HCEC 1CT (cell line): ENCODE measurements at places on chromosomes 7 and 10.

DNA sequence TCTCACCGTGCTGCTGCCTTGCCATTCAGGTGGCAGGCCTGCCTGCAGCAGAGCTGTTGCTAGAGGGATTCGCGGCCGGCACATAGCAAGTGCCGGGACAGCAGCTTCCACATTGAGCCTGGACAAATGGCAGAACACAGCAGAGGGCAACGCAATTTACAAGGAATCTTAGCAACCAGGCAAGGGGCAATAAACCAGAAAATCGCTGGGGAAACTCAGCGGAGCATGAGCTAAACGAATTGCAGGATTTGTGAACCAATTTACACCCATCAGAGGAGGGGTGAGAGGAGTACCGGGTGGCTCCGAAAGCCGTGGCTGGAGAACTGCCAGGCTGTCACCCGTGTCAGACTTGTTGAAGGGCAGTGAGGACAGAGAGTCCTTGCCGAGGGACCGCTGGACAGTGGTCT, 58.6 kb upstream of the LOXL4 start:
- no peak for DNase-seq

- DNase-seq: no peak
These were observed 11.1 kb upstream of the ARID5B start for GRCh38 chr10:61890430-61890829.

DNA sequence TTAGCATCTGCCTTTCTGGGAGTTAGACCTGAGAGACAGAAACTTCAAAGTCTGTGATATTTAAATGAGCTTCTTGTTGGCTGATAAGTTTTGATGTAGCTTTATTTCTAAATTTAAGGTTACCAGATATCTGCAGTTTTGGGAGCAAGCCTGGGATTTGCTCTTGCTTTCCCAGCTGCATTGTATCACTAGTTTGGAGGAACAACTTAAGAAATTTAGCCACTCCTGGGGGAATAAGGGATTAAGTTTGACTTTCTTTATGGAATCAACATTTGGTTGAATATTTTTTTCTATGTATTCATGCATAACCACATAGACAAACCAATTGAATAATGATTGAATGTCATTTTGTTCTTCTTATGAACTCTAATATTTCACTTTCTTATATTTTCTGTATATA, 178.6 kb downstream of the POLR1F start:
- no peak for DNase-seq

DNA sequence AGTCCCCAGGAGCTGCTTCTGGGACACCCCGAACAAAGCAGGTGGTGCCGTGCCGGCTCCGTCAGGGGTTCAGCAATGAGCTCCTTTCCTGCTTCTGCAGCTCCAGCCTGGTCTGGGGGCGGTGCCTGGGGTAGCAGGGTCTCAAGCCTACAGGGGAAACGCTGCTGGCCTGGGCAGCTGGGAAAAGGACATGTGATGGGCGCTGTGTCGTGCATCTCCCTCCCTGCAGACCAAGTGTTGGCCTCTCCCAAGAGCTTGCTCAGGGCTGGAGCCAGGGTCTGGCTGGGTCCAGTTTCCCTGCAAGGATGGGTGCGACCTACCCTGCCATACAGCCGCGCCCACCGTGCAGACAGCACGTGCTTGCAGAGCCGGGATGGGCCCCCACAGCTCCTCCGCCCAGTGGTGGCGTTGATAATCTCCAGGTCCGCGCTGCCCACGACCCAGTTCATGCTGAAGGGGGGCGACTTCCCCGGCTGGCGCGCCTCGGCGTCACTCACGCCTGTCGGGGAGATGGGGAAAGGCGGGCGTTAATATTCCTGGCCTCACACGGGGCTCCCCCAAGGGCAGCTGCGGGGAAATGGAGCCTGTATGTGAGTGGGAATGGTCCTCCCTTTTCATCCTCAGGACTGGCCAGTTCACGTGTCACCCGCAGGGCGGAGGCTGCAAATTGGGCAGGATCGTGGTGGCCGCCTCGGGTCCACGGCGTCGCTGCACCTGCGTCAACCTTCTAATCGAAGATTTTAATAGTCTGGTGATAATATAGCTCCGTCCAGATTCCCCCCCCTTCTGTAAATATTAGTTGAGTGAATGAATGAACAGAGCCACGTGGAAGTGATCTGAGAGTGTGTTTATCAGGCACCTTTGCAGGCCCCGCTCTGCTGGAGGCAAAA, 128.6 kb downstream of the WDR37 start:
- DNase-seq: no peak

- no peak for DNase-seq
These were observed 9.8 kb downstream of the ATP6V1F start for GRCh38 chr7:128872394-128872824.

GRCh38 chr10:46520381-46520780, 36.1 kb downstream of the GPRIN2 start:
- DNase-seq: no peak

DNA sequence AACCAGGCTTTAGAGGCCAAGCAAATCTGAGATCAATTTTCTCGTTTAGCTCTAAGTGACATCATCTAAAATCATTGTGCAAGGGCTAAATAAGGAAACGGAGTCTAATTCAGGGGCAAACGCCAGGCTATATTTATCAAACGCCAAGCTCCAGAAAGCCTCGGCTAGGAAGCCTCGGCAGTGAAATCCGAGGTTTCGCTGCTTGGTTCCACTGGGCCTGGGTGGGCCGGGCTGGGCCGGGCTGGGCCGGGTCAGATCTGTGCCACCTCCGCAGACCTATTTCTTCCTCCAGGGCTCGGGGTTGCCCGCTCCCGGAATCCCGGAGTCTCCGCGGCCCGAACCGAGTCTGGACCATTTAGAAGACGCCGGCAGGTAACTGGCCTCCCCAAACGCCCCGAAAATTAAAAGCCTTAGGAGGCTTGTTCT, 459 bp upstream of the FEZF1 start:
- no peak for DNase-seq

DNA sequence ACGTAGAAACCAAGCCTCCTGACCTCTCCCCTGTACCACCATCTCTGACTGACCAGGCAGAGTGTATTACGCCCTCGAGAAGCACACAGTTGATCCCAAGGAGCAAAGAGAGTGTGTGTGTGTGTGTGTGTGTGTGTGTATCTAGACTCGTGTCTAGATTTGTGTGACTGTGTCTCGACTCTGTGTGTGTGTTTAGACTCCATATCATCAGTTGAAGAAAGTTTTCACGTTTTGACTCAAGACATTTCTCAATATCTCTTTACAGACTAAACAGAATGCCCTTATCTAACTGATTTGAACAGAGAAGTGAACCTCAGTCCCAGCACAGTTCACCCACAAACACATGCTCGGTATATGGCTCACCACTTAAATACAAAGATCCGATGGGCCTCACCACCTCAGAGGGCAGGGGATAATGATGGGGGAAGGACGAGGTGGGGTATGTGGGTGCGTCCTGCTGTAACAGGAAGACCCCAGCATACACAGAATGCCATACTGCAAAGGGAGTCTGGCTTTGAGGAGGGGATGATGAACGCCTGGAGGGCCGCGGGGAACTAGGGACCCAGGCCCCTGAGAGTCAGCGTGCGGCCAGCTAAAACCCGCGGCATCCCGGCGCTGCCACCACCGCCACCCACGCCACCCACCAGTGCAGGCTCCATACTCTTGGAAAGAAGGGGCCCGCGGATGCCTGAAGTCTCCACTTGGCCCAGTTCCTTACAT, 780 bp downstream of the ALDH18A1 start:
- DNase-seq: peak; percentile 18

DNA sequence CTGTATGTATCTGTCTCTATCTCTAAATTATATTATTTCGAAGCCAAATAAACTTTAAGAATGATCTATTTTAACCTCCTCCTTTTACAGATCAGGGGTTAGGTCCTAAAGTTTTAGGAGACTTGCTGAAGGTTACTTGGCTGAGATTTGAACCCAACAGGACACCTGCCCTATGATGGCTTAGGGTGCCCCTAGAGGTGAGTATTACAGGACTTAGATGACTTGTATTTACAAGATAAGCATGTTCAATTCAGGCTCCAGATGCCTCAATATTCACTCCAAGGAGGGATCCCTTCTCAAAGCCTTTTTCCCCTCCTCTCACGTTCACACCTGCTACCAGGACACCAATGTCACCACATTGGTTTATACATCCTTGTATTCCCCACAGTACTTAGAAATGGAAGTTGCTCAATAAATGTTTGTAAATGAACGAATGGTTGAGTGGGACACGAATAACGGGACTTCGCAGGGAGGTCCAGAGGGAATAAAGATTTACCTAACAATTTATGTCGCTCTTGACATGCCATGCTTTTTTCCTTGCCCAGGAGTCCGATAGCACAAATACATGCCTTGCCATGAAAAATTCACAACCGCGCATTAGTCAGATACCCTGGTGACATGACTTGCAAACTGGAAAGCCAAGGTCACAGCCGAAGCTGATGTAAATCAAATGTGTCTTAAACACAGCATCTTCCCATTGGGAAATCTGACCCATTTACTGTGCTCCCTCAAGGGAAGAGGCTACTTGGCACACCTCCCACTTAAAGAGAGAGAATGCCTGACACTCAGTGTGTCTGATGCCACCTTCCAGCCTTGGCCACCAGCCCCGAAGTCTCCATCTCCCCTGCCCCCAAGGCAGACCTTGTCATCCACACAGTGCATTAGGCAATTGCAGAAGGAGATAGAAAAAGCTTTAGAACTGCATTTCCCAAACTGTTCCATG, 872.2 kb upstream of the AUTS2 start:
- no peak for DNase-seq

DNA sequence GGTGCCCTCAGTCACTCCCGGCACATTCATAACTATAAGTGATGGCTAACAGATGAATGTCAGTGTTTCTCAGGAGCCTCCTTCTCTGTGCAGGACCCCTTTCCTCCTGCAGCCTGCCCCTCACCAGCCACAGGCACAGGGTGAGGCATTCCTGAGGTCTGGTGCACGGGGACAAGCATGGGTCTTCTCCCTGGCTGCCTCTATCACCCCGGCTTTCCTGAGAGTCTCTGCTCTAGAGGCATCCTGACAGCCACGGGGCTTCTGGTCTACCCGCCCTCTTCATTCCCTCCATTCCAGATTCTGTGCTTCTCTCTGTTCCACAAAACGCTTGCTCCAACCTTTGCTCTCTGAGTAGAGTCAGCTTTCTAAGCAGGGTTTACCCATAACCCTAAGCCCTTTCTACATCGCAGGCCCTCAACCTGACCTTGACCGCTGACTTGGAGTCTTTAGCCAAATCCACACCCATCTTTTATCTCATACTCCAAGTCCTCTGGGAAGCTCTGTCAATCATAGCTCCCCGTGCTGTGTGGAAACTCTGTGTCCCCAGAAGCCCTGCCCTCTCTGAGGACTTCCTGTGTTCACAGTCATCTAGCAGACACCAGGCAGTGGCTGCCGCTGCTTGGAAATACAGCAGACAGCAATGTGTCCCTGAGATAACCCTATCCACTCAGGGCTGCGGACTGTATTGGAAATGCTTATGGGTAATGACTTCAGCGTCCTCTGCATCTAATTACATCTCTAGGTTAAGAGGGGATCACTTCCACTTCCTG, 159.0 kb downstream of the SFMBT2 start:
- no peak for DNase-seq

- peak; percentile 73 for DNase-seq
These were observed 6.4 kb upstream of the PDCD4 start for GRCh38 chr10:110865186-110865808.
